ENCODE measurements at places on chromosomes 1 and 21.

DNA sequence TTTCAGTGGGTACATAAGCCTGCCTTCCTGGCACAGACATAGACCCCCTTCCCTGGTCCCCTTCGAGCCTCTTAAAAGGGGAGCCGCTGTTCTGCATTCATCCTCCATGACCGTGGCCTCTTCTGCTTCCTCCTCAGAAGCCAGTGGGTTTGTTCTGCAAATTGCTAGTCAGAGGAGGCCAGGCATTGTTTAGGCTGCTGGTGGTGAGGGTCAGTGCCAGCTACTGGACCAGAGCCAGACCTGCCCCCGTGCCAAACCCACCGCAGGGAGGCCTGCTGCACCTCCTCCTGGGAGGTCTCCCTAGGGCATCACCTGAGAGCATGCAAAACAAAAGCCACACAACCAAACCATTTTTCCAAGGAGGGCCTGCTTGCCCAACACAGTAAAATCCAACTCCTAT is 178.4 kb downstream of the MIS18A start:
- DNase-seq, result no peak

DNA sequence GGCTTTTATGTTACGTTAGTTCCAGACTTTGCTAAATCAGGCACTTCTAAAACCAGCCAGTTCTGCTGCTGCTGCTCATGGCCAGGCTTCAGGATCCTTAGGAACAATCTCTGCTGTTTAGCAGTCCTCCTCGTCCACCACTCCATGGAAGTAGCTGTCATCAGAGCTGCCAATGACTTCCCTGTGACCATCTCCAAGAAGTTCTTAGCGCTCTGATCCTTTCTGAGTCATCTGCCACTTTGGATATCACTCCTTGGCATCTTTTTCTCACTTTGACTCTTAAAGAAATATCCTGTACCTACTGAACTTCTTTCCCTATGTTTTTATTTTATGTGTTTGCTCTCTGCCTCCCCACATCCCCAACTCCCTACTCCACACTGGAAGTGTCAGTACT is 14.7 kb upstream of the IRF2BP2 start:
- no peak for DNase-seq

- no peak for DNase-seq
Measured at GRCh38 chr1:209038735-209039134, 544.8 kb upstream of the CAMK1G start.

GRCh38 chr1:186465946-186466345 is 5.0 kb upstream of the PDC start:
- DNase-seq, result no peak

GRCh38 chr21:19547951-19548840 is 1144.6 kb upstream of the TMPRSS15 start:
- DNase-seq, result no peak

- no peak for DNase-seq
Measured at GRCh38 chr1:245084551-245084950, 70.2 kb upstream of the KIF26B start.

GRCh38 chr1:248361121-248361715 is at the start of gene OR2T4:
TSS of gene OR2T4 (plus strand) at chr1:248361665. CDS start at chr1:248361665, 0 bp downstream.
- no peak for DNase-seq

DNA sequence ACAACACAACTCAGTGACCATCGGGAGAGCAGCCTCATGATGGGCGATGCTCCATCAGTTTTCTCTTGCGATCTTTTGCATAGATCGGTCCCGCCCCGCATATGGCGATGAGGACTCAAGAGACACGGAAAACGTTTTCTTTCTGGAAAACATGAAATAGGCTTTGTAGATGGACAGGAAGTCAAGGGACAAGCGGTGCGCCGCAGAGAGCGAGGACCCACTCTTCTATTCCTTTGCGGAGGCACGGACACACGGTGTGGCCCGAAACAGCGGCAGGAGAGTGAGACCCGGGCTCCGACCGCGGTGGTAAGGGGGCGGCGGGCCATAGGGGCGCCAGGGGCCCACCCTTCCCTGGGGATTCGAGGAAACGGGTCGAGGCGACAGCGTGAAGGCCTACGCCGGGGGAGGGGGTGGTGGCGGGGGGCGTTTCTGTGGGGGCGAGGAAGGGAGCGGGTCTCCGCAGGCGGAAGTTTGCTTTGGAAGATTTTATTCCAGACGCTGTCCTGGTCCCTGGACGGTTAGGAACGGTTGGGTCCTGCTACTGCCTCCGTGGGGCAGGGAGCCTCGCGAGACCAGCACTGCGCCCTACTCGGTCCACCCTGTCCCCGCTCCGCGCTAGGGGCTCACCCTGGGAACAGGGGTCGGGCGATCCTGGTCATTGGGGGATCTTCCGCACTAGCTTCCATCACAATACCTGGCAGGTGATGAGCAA is 796 bp upstream of the TDRKH start:
- no peak for DNase-seq

GRCh38 chr1:55610203-55610602 is 395.0 kb upstream of the USP24 start:
- no peak for DNase-seq

GRCh38 chr1:17935230-17935629 is 172.4 kb upstream of the IGSF21 start:
- no peak for DNase-seq

GRCh38 chr21:36487641-36488307 is 7.9 kb upstream of the CLDN14 start:
- DNase-seq, result no peak

DNA sequence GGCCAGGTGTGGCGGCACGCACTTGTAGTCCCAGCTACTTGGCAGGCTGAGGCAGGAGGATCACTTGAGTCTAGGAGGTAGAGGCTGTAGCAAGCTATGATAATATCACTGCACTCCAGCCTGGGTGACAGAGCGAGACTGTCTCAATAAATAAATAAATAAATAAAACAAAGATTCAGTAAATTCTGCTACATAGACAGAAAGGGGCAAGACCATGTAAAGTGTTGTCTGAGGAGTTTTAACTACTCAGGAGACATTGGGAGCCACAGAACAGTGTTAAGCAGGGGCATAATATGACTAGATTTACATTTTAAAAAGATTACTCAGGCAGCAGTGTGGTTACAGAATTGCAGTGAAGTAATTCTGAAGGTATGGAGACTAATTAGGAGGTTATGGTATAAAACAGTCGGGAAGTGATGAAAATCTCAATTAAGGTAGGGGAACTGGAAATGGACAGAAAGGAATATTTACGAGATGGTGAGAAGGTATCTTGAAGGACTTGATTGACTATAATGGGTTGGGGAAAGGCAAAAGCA is 94.7 kb downstream of the ATP1B1 start:
- DNase-seq, result no peak

GRCh38 chr1:119544165-119544762 is 37.3 kb downstream of the HSD3B1 start:
- DNase-seq, result no peak

- DNase-seq, result no peak
Measured at GRCh38 chr1:43719063-43719462, 11.7 kb downstream of the ST3GAL3 start.

GRCh38 chr1:2379733-2380404 is 11.5 kb downstream of the MORN1 start:
- DNase-seq, result no peak

DNA sequence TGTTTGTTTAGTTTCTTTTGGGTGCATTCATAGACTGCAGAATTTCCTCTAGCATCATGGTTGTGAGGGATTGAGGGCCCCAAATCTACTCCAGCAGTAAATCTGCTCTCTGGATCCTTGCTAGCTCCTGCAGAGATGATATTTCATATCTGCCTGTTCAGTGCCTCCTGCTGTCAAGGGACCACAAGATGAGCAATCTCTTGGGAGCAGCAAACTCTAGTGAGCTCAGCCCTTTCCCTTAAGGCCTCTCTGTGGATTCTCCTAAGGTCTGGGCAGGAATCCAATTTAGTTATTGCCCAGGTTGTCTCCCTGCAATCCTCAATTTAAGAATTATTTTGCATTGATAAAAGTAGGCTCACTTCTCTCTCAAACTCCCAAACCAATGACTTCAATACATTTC is 76.9 kb downstream of the RGS18 start:
- no peak for DNase-seq

GRCh38 chr21:38343691-38344090 is 86.9 kb downstream of the KCNJ15 start:
- no peak for DNase-seq

DNA sequence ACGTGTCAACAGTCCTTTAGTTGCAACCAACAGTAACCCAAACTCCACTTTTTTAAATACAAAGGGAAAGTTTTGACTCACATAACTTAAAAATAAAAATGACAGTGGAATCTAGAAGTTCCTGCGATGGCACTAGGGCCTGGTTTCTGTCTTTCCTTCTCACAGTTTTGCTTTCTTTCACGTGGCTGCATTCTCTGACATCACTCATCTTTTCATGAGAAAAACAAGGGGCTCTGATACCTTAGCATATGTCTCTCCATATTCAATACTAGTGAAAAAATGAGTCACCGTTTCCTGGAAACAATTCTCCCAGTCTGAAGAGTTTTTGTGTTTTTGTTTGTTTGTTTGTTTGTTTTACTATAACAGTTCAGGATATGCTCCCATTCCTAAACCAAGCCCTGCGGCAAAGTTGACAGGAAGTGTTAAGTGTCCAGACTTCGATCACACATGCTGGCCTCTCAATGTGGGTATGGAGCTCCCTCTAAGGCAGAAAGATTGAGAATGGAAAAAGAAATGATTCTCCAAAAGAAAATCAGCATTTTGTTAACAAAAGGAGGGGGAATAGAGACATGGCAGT is 483.3 kb downstream of the TTLL7 start:
- DNase-seq, result no peak

- no peak for DNase-seq
Measured at GRCh38 chr1:156926175-156926574, 5.7 kb downstream of the LRRC71 start.

GRCh38 chr1:152539901-152540300 is 25.6 kb downstream of the CRCT1 start:
- no peak for DNase-seq
